Kidney capillary endothelial cell (primary cell): ENCODE measurements at places on chromosomes 5 and 9.

DNA sequence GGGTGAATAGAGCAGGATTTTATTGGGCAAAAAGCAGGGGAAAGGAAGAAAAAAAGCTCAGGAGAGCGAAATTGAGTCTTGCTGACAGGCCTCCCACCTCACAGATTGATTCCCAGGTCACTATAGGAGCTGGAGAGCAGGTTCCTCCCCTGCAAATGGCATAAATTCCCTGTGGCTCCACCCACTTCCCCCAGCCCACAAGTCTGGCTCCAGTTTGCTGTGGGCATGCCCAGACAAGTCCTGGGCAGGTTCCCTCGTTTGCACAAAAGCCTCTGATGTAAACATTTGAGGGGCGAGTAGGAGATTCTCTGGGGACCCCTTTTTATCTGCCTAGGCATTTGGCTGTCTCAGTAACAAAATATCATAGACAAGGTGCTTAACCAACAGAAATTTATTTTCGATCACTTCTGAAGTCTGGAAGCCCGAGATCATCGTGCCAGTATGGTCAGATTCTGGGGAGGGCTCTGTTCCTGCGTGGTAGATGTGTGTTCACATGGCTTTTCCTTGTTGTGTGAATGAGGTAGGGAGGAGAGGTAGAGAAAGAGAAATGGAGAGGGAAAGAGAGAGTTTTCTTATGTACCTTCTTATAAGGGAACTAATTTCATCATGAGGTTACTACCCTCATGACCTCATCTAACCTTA is 614.5 kb downstream of the MAT2B start:
- no peak for DNase-seq

DNA sequence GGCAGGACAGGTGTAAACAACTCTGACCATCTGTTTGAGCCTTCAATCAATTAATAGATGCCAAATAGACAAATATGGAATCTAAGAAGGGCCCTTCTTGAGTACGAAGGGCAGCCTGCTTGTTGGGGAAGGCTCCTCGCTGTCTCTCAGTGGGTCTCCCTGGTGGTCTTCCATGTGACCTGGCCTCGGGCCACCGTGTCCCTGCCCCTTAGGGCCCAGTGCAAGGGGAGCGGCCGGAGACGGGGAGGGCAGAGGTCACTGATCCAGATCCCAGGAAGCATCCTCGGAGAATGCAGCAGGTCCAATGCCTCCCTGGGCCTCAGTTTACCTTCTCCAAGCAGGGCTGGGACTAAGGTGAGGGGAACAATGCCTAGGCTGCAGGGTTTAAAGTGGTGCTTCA is 2.5 kb downstream of the DBH start:
- no peak for DNase-seq

DNA sequence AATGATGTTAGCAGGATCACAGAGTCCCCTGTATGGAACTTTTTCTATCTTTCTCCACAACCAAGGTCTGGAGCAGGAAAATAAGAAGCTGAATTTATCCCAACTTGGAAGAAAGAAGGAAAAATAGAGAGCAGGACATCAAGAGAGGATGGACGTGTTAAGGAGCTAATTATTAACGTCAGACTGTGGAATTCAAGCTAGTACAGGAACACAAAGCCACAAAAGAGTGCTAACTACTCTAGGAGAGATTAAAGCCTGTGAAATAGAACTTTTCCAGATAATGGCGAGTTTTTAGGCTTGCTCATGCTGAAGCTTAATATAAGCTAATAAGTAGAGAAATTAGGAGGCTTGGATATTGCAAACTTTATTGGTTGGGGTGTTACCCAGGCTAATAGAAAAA is 632 bp upstream of the SPINK13 start:
- DNase-seq: no peak

DNA sequence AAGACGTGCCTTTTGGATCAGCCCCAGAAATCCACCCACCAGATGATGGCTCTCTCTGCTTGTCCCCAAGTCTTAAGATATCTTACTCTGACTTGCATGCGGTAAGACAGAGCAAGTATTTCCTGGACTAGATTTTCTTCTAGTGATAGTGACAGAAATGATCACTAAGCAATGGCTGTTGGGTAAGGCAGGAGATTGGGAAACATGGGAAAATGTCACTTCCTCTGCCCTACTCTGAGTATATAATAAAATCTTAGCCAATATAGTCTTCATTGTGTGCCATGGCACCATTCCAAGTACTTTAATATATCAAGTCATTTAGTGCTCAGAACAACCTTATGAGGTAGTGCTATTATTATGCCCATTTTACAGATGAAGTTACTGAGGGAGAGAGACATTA is 31.0 kb upstream of the GNA14 start:
- DNase-seq: no peak

GRCh38 chr5:25649628-25650265 is 1005.0 kb upstream of the CDH10 start:
- no peak for DNase-seq

DNA sequence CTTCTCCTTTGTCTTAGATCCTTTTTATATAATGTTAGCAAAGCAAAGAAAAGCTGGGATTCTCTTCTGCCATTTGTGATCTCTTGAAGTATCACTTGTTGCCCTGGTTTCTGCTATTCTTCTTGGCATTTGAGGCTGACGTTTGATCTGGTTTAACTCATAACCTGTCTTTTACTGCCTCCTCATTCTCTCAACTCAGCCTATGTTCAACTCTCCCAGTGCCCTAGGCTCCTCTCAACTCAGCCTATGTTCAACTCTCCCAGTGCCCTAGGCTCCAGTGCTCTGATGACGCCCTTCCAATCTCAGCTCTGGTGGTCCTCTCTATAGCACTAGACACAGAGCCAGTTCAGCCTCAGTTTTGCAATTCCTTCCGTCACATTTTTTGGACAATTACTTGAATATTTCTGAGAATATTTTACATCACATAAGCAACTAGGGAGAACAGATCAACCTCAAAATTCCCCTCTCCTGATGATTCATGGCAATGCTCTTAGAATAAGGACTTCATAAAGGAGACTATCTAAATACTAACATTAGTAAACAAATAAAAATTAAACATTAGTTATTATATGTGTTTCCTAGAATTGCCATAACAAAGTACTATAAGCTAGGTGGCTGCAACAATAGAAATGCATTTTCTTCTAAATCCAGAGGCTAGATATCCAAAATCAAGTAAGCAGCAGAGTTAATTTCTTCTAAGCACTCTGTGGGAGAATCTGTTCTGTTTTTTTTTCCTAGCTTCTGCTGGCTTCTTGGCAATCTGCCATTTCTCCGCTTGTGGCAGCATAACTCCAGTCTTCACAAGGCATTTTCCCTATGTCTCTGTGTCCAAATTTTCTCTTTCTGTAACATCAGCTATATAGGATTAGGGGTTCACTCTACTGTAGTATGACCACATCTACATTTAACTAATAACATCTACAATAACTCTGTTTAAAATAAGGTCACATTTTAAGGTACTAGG is 662.1 kb upstream of the FTMT start:
- DNase-seq: no peak

GRCh38 chr5:149578896-149579295 is 2.4 kb upstream of the ARHGEF37 start:
- DNase-seq: no peak

GRCh38 chr5:14870337-14871213 is 1.0 kb downstream of the ANKH start:
- DNase-seq: no peak

DNA sequence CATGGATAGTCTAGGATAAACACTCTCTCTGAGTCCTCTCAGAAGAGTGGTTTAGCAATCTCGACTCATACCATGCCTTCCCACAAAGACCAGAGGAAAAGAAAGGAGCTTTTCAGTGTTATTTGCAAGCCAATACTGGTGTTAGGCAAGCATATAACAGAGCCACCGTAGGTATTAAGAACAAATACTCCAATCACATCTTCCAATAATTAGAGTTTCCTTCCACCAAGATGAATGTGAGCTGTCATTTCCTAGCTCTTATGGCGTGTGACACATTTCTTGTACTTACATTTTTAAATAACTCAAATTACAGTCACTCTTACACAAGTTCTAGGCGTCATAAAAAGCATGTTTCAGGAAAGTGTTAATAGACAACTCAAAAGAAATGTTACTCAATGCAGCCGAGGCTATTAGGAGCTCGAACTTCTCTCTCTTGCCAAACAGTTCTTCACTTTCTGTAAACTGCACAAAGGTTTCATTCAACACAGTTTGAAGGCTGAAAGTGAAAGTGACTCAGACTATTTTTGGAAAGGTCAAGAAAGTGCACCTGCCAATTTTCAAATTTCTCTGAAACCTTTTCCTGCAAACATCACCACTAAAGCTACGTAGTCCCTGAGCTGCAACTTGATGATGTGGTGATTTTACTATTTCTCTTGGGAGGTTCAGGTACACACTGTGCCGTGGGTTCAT is 153.8 kb downstream of the AUH start:
- DNase-seq: no peak

DNA sequence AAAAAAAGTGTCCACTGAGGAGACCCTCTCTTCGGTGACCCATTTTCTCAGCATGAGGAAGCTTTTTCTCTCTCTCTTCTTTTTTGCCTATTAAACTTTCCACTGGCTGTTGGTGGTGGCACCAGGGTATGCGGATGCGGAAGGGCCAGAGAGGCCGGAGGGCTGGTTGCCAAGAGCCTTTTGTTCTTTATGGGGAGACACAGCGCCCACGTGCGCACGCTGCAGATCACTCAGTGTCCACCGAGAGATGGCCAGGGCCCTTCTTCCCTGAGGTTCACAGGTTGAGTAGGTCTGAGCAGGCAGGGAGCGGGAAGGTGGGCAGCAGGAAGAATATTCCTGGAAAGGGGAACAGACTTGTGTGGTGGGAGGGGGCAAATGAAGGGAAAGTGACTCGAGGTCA is 69.1 kb downstream of the STK10 start:
- no peak for DNase-seq

GRCh38 chr9:100355561-100355960 is 2.8 kb upstream of the TEX10 start:
- DNase-seq: no peak

DNA sequence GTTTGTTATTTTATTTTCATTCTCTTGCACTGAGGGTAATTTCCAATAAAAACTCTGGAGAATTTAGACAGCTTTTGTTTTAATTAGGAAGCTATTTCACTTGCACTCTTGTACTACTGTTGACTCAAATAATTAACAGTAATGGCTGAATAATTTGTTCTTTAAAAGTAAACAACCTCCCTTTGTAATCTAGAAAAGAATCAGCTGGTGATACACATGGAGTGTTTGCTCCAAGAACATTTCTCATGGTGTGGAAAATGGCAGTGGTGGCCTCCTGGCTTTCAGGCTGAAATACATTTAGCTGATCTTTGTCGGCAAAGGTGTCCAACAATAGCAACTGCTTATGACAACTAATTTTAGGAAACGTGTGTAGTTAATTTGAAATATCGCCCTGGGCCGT is 129.4 kb downstream of the C9orf152 start:
- no peak for DNase-seq

DNA sequence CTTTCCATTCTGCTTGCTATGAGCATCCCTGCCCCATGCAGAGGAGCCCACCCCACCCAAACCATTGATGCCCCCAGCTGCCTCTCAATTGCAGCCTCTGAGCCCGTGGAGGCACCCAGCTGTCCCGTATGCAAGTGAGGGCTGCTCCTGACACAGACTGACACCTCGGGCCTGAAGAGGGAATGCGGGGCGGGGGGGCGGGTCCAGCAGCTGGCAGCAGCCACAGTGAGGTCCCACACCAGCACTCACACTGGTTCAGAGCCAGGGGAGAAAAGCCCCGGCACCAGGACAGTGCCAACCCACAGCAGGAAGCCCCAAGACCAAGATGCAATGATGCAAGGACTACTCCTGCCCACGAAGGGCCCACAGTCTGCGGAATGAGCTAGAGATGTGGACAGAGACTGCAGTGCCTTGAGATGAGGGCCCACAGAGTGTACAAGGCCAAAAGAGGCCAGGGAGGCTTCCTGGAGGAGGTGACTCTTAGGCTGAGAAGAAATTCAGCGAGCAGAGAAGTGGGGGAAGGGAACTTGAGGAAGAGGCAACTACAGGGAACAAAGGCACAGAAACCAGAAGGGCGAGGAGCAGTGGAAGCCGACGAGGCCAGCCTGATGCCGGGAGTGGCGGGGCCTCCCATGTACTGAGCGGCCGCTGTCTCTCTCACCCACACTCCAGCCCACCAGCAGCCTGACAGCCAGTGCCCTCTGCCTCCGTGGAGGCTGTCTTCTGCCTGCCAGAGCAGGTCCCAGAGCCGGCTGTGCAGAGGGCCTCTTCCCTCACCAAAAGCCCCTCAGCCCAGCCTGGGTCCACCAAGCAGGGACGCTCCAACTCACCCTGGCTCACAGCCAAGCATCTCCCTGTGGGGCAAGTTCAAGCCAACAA is 9.2 kb downstream of the EEIG1 start:
- DNase-seq: no peak
